ENCODE measurements at places on chromosomes 4 and X.
A peak's percentile ranks its signal among the peaks of the same experiment; 100 is the strongest.

GRCh38 chr4:145709843-145710242 is 29.9 kb downstream of the C4orf51 start:
- peak; percentile 15 for DNase-seq

DNA sequence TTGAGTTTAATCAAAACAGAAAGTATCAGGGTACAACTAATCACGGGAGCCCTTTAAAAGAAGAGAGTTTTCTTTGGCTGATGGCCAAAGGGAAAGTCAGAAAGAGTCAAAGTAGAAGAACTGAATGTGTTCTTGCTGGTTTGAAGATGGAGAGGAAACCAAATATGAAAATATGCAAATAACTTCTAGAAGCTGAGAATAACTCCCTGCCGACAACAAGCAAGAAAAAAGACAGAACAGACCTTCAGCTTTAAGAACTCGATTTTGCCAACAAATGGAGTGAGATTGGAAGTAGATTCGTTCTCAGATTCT is 903.8 kb downstream of the STIM2 start:
- no peak for DNase-seq

DNA sequence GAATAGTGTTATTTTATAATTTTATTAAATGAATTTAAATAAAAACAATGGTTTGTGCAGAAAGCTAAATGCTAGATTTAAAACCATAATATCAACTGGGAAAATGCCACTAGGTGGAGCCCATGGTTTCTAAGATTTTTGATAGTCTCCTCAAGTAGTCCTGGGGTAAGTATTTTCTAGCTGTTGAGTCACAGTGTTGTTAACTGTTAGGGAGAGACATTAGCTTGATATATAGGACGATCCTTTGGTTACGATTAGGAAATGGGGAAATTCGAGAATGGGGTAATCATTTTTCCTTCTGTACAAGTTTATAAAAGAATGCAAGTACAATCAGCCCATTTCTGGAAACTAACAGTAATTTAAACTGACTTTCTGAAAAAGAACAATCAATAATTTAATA is 378.4 kb downstream of the ANKRD50 start:
- no peak for DNase-seq

- DNase-seq = no peak
These were observed 198.9 kb upstream of the GEMIN8 start for GRCh38 chrX:14228611-14229010.

- DNase-seq = no peak
These were observed 122.1 kb downstream of the MANBA start for GRCh38 chr4:102638621-102639020.

DNA sequence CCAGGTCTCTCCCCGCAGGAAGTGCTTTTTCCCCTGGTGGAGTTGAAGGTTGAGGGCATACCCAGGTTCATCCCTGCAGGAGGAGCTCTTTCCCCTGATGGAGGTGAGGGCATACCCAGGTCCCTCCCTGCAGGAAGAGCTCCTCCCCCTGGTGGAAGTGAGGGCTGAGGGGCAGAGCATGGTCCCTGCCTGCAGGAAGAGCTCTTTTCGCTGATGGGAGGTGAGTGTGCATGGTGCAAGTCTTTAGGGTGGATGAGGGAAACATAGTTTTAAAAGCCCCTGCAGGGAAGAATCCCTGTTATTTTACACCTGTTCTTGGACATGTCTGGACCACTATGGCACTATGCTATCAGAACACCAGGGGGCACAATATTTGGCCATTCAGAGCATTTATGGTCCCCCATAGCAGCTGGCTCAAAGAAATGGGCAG is 43.7 kb upstream of the PUDP start:
- no peak for DNase-seq

DNA sequence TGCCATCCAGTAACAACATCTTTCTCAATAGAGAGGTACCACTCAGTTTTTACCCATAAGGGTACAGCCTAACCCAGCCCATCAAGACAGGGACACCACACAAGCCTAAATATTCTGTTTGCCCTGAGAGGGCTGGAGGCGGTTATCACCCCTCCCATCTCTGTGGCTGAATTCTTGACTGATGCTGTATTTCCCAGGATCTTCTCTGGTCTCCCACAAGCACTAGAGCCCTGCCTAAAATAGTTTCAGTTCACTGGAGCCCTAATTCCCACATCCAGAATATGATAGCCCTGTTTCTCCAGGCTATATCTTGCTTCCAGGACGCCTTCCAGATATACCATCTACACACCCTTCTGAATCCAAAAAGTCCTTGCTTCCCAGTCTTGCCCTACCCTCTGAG is 91.6 kb upstream of the NMU start:
- no peak for DNase-seq

DNA sequence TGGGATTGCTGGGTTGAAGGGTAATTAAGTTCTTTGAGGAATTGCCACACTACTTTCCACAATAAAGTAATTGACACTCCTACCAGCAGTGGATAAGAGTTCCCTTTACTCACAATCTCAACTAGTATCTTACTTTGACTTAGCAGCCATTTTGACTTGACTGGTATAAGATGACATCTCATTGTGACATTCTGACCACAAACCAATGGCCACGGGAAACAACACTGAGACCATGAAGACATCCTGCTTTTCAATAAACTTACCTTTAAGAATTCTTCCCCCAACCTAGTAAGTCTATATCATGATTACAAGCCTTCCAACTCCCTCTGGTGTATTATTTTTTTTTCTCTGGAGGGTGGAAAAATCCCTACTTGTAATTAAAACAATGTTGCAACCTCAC is 66.9 kb upstream of the WDR1 start:
- no peak for DNase-seq
